Naive B cell (primary cell): ENCODE measurements at places on chromosomes 6 and 20. TPM values are rescaled to one million over a fixed set of nuclear protein-coding genes. Genes with fewer than 3 reads are reported as not detected.

Gene F13A1
- 9.0 TPM for polyA plus RNA-seq

Gene ENPP4
- polyA plus RNA-seq = 7.9 TPM

Gene LY6G5B
- polyA plus RNA-seq = 0.87 TPM

Gene CLVS2
- polyA plus RNA-seq = not detected

Gene COX4I2
- polyA plus RNA-seq = 2.8 TPM

Gene DNAAF9
- 3.0 TPM for polyA plus RNA-seq

Gene AVP
- not detected for polyA plus RNA-seq

Gene CAGE1
- 0.08 TPM for polyA plus RNA-seq

GRCh38 chr6:43924222-43924702 lies 154.3 kb downstream of the VEGFA start:
- H3K4me1 ChIP-seq = peaks cover 3% of the 10 kb centered on the region
- H3K36me3 ChIP-seq = no peaks in the 10 kb centered on the region
- H3K4me3 ChIP-seq = no peak overlapping the region
- DNase-seq = peak; percentile 20

DNA sequence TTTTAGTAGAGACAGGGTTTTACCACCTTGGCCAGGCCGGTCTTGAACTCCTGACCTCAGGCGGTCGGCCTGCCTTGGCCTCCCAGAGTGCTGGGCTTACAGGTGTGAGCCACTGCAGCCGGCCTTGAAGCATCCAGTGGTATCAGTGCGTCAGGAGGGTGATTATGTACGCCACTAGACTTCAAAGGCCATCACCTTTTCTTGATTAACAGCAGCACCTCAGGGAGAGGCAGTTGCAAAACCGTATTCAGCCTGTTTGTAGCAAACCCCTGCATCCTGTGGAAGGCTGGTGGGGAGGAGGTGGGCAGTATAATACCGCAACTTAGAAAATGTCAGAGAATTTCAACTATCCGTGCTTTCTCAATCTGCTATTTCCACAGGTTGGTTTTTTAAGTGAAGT lies 27.3 kb upstream of the SHLD1 start:
- no peak for DNase-seq
- no peak overlapping the region for H3K27ac ChIP-seq
- H3K36me3 ChIP-seq = peaks cover 6% of the 10 kb centered on the region
- H3K27me3 ChIP-seq = peaks cover 33% of the 10 kb centered on the region

DNA sequence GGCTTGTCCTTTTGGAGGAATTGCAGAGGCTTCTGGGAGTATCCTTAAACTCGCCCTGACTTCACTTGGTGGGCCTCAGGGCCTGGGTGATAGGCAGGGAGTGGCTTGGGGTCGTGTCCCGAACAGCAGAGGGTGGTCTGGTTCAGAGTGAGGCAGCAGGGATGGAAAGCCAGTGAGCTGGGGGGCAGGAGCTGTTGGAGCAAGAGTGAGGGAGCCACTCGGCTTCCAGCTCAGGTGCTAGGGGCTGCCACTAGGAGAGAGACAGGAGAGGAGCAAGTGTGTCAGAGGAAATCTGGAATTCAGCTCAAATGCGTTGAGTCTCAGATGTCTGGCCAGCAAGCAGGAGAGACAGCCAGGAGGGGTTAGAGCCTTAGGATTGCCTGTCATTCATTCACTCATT lies 85.8 kb downstream of the DLGAP4 start:
- H3K4me1 ChIP-seq = no peaks in the 10 kb centered on the region
- no peak for DNase-seq
- H3K27ac ChIP-seq = no peak overlapping the region
- no peak overlapping the region for H3K4me3 ChIP-seq
- H3K27me3 ChIP-seq = peaks cover 10% of the 10 kb centered on the region

DNA sequence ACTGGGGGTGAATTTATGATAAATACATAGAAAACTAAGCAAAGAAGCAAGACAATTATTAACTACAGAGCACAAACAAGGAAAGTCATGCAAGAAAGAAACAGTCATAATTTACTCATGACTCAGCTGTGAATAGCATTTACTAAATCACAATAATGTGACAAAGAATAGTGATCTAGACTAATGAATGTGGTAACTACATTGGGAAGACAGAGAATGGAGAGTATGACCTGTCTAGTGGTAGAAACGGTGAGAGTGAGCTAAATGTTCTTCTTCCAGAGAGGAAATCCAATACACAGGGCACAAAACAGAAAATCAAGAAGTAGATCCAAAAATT lies 153.5 kb upstream of the DST start:
- H3K27me3 ChIP-seq = peaks cover 3% of the 10 kb centered on the region
- H3K27ac ChIP-seq = no peak overlapping the region
- no peak overlapping the region for H3K4me3 ChIP-seq

- H3K36me3 ChIP-seq = no peaks in the 10 kb centered on the region
- peak; percentile 55 for DNase-seq
- no peak overlapping the region for H3K4me3 ChIP-seq
- H3K27ac ChIP-seq = no peak overlapping the region
Measured at GRCh38 chr6:135909737-135910387, 58.4 kb downstream of the PDE7B start.

GRCh38 chr6:106090001-106090400 lies 3.9 kb downstream of the PRDM1 start:
- no peaks in the 10 kb centered on the region for H3K36me3 ChIP-seq
- H3K4me3 ChIP-seq = no peak overlapping the region
- DNase-seq = no peak
- H3K27me3 ChIP-seq = peaks cover 27% of the 10 kb centered on the region

DNA sequence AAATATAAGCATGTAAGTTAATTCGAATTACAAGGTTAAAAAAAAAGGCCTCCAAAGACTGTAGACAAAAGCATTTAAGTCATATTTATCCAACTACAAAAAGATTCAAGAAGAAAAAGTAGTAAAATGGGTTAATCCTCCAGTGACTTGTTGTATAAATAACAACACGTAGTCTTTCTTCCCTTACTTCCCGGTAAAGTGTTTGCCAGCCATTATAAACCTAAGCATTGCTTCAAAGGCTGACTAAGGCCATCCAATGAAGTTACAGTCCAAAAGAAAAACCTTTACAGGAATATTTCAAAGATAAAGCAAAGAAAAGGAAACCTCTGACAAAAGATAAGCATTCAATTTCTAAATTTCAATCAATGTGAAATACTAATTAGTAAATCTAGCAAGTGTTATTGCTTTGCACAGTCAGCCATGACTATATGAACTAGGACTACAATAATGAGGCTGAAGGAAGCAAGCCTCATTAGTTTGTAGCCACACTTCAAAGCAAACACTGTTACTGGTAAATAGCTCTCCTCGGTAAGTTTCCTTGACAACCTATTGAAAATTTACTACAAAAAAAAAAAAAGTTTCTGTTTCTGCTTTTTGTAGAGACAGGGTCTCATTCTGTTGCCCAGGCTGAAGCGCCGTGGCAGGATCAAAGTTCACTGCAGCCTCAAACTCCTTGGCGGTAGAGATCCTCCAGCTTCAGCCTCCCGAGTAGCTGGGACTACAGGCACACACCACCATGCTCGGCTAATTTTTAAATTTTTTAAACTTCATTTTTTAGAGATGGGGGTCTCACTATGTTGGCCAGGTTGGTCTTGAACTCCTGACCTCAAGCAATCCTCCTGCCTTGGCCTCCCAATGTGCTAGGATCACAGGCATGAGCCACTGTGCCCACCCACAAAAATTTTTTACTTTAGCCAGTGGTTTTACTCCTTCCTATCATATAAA lies 46.0 kb downstream of the NUDT3 start:
- H3K27me3 ChIP-seq = no peaks in the 10 kb centered on the region
- peak; percentile 54 for DNase-seq
- peaks cover 69% of the 10 kb centered on the region for H3K4me1 ChIP-seq
- H3K36me3 ChIP-seq = peaks cover 5% of the 10 kb centered on the region
- peak overlapping the region; percentile 93 for H3K27ac ChIP-seq

- peak overlapping the region; percentile 0 for H3K27ac ChIP-seq
- H3K4me3 ChIP-seq = peak overlapping the region; percentile 22
- H3K4me1 ChIP-seq = peaks cover 46% of the 10 kb centered on the region
- DNase-seq = peak; percentile 21
- no peaks in the 10 kb centered on the region for H3K36me3 ChIP-seq
Measured at GRCh38 chr6:111870051-111870741, 3.1 kb downstream of the FYN start.

DNA sequence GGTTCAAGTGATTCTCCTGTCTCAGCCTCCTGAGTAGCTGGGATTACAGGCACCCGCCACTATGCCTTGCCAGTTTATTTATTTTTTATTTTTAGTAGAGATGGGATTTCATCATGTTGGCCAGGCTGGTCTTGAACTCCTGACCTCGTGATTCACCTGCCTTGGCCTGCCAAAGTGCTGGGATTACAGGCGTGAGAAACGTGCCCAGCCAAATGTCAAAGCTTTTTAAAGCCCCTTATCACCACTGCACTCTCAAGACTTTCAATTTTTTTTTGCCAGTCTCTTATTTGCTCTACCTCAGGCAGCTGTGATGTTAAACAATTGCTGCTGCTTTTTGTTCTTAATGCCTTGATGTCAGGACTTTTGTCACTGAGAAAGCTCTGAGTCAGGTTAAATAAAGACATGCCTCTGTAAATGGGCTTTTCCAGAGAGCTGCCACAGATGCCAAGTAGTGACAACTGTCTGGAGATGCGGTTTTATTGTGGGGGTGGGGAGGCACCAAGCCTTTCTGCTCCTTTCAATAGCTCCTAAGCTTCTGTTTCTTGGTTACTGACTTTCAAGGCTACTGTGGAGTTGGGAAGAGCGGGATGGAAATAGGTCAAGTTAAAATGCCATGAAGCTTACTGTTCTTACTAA lies 29.2 kb downstream of the RSPH3 start:
- H3K36me3 ChIP-seq = peaks cover 15% of the 10 kb centered on the region
- H3K4me1 ChIP-seq = no peaks in the 10 kb centered on the region
- no peaks in the 10 kb centered on the region for H3K27me3 ChIP-seq
- H3K27ac ChIP-seq = no peak overlapping the region
- no peak for DNase-seq

GRCh38 chr6:33878562-33878961 lies 74.8 kb upstream of the MLN start:
- peaks cover 5% of the 10 kb centered on the region for H3K27me3 ChIP-seq
- H3K36me3 ChIP-seq = no peaks in the 10 kb centered on the region
- no peak overlapping the region for H3K27ac ChIP-seq
- no peak for DNase-seq
- H3K4me1 ChIP-seq = peaks cover 10% of the 10 kb centered on the region

DNA sequence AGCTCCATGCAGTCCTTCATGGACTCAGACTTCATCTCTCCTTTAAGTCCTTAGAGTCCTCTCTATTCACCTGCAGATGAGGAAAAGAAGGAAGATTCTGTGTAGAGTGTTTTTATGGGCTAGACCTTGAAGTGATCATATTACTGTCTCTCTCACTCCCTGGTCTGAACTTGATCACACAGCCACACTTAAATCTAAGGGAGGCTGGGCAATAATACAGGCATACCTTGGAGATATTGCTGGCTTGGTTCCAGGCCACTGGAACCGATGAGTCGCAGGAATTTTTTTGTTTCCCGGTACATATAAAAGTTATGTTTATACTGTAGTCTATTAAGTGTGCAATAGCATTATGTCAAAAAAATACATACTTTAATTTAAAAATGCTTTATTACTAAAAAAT lies 59.2 kb upstream of the FOXO3 start:
- DNase-seq = no peak
- no peaks in the 10 kb centered on the region for H3K4me1 ChIP-seq

DNA sequence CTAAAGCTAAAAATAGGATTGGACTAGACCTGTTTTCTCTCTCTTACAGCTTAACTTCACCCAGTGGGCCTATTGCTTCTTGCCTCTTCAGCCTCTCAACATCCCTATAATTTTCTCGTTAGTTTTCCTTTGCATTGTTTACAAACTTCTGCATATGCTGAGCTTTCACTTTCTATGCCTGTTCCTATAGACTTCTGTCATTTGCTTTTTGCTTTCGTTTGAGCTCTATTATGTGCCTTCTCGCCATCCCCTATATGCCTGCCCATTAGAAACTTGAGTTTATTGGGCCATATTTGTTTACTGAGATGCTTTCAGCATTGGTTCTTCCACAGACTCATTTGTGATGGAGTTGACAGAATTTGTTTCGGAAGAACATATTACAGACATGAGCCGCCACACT lies 40.9 kb downstream of the NCOA7 start:
- no peaks in the 10 kb centered on the region for H3K27me3 ChIP-seq
- DNase-seq = no peak
- no peak overlapping the region for H3K4me3 ChIP-seq
- H3K27ac ChIP-seq = no peak overlapping the region
- peaks cover 26% of the 10 kb centered on the region for H3K4me1 ChIP-seq

DNA sequence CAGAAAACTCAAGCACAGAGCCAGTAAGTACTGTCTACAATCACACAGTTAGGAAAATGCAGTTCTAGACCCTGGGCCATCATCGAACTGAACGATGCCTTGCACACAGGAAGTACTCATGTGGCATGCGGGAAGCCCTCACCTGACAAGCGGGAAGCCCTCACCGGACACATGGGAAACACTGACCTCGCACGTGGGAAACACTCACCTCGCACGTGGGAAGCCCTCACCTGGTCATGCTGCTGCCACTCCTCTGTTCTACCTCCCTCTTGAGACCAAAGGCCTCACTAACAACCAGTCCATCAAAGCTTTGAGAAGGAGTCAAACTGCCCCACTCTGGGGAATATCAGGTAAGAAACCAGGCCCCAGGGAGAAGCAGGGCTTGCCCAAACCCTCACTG lies 105.6 kb upstream of the PTPRT start:
- no peak overlapping the region for H3K27ac ChIP-seq
- no peaks in the 10 kb centered on the region for H3K4me1 ChIP-seq
- H3K36me3 ChIP-seq = no peaks in the 10 kb centered on the region
